ENCODE measurements at places on chromosomes 6 and 20.

- DNase-seq, result no peak
These were observed 26.7 kb upstream of the TRDN start for GRCh38 chr6:123663436-123663835.

DNA sequence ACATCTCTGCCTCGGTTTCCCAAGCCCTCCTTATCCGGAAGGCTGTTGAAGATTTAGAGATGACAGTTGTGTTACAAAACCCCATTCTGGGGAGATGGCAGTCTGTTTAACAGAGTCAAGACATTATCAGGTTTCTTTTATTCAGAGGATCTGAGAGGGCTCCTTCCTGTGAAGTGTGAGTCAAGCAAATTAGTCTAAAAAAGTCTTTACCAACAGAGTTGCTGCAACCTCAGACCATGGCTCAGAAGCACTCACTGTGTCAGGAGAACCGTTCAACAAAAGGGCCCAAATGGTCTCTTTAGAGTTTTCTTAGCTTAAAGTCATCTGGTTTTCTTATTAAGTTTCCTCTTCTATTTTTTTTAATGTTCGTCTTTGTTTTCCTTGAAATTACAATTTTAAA lies 717.8 kb downstream of the EPM2A start:
- DNase-seq, result no peak

DNA sequence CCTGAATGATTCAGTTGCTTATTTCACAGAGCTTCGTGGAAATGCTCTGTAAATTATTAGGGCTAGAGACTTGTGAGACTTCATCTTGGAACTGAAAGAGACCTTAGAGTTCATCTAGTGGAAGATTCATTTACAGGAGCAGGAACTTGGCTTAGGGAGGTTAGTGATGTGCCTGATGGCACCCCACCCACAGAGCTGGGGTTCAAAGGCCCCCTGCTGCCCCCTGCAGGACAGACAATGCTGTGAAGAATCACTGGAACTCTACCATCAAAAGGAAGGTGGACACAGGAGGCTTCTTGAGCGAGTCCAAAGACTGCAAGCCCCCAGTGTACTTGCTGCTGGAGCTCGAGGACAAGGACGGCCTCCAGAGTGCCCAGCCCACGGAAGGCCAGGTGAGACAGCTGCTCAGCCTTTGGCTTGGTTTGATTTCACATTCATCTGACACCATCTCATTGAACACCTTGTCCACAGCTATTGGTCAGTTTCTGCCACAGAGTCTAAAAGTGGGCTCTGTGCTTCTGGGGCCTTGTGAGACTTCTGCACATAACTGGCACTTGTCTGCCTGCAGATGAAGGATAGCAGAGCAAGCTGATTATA lies 25.1 kb downstream of the MYBL2 start:
- DNase-seq, result peak; percentile 51

DNA sequence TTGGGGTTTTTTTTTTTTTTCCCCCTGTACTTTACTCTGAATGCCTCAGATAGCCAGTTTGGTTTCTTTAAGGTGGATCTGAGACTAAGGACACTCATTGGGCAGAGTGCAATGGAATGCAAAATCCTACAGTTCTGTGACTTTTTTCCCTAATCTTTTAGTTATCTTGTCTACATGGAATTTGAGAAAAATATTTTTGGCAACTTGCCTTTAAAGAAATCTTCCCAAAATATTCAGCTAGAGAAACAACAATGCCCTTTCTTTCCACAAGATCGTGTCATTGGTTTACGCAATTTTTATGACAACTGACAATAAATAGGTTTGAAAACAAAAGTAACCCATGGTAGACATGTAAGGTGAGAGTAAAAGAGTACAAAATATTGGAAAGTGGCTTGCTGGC lies 171.7 kb upstream of the LAMP5 start:
- DNase-seq, result no peak

- no peak for DNase-seq
These were observed 153.4 kb downstream of the COL12A1 start for GRCh38 chr6:75052491-75052890.

- no peak for DNase-seq
These were observed 80.8 kb downstream of the SCAF8 start for GRCh38 chr6:154814063-154814462.

GRCh38 chr6:159118924-159119323 lies 50.3 kb upstream of the FNDC1 start:
- no peak for DNase-seq

GRCh38 chr6:25056130-25056529 lies 120.4 kb upstream of the RIPOR2 start:
- peak; percentile 36 for DNase-seq

DNA sequence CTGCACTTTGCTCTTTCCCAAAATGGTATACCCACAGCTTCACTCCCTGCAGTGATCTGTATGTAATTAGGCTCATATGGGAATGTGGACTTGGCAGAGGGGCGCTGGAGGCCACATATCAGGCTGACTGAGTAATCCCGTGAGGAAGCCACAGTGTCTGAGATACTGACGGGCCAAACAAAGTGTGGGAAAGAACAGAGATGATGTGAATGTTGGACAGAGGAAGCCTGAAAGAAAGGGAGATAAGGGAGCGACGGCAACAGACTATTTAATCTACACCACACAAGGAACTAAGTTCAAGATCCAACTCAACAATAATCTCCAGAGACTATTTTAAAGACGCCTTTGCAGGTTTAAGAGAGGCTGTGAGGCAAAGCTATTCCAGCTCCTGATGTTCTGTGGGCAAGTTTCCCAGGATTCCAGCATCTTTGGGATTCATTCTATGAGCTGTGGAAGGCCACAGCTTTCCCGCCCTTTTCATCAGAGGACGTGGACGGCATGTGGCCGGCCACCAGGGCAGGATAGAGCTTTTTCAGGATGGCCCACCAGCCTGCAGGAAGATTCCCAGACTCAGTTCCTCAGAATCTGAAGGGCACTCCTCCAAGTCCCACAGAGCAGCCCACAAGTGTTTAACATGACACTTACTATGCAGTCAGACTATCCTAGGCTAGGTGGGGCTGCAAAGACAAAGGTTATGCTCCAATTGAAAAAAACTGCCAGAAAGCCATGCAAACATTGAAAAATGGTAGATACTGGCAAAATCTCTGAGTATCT lies 237.5 kb downstream of the ATXN1 start:
- no peak for DNase-seq

DNA sequence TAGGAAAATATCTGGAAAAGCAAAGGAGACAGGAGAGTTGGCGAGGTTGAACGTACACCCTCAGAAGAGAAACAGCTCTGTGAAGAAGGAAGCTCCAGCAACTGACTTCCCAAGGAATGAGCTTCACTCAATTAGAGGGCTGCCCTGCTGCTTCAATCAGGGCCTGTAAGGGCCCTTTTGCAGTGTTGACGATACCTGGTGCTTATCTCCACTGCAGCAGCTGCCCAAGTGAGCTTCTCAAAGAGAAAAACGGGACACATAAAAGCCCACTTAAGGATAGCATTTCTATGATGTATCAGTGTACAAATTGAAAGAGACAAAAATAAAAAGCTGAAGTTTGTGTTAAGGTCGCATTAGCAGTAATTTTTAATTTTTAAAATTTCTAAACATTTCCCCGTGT lies 16.4 kb downstream of the SEC63 start:
- DNase-seq, result no peak

- no peak for DNase-seq
These were observed 349.1 kb upstream of the GJE1 start for GRCh38 chr6:141783585-141783984.

DNA sequence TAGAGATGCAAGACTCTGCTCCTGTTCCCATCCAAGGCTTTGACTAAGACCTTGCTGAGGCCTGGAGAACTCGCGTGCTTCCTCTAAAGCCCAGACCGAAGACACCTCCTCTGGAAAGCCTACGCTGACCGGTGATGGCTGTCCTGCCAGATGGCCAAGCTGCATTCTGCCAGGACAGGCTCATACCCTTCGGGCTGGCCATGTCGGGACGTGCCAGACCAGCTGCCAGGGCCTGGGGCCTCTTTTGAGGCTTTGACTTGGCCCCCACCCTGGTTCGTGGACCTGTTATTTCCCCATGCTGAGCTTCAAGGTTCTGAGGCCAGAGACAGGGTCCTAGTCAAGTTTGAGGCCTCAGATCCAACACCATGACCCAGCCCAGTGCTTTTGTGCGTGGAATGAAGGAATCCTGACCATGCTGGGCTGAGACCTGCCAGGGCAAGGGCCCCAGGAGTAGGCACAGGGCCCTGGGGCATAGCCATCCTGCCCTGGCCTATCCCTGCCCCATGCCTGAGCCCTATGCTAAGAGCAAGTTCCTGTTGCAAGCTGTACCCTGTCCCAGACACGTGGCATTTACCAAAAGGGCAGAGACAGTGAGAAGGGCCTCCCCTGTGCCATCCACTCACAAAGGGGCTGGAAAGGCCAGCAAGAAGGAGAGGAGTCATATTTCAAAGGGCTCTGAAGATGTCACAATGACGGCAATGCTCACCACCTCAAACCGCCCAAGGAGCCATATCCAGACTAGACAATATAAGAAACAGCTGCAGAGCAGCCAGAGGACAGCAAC lies 42.8 kb downstream of the MRPL14 start:
- DNase-seq, result no peak

- no peak for DNase-seq
These were observed 87.4 kb downstream of the TMEM200A start for GRCh38 chr6:130453230-130453629.

GRCh38 chr6:45052325-45052724 lies 275.8 kb upstream of the RUNX2 start:
- no peak for DNase-seq

GRCh38 chr6:164412566-164412965 lies 896.8 kb downstream of the C6orf118 start:
- DNase-seq, result no peak

GRCh38 chr20:37773291-37773826 lies 79.5 kb downstream of the CTNNBL1 start:
- DNase-seq, result no peak

DNA sequence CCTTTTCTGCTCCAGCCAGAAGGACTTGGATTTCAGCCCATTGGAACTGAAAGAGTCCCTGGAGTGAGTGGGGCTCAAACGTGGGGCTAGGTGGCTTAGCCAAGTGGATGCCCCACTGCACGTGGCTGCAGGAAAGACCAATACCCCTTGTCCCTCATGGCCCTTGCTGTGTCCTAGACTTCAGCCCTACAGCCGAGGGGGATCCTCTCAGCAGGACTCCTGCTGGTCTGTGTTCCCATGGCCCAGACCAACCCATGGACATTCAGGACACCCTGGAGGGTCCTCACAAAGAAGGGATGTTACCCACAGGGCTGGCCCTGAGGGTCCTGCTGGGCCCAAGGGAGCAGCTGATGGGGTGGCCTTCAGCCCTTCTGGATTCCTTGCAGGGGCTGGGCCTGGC lies 30.0 kb upstream of the PHACTR3 start:
- DNase-seq, result no peak

GRCh38 chr20:47956268-47956995 lies 171.2 kb upstream of the SULF2 start:
- DNase-seq, result no peak

DNA sequence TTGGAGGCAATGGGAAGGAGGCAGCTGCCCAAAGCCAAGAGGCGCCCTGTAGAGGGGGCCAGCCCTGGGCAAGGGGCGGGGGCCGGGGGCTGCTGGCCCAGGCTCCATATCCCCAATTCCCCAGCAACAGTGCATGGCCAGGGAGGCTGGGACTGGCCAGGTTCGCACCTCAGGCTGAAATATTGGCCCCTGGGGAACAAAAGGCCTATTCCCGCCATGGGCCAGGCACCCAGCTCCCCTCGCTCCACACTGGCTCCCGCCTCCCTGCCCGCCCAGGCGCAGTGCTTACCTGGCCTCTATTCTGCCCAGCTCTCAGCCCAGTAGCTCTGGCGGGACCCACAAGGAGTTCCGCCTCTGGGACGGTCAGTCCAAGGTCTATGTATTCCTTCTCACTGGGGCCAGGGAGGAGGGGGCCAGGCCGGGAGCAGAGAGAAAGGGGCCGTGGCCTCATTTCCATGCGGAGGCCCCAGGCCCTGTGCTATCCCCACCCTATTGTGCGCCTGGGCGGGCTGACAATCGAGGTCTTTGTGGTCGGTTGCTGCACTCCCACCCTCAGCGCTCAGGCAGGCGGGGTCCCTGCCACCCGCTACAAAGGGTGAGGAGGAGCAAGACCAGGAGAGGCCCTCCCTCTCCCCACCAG lies 42.3 kb downstream of the YTHDF1 start:
- DNase-seq, result no peak

GRCh38 chr6:132100388-132100990 lies 149.3 kb upstream of the CCN2 start:
- DNase-seq, result no peak

- DNase-seq, result no peak
These were observed 19.0 kb downstream of the REM1 start for GRCh38 chr20:31494131-31494530.

DNA sequence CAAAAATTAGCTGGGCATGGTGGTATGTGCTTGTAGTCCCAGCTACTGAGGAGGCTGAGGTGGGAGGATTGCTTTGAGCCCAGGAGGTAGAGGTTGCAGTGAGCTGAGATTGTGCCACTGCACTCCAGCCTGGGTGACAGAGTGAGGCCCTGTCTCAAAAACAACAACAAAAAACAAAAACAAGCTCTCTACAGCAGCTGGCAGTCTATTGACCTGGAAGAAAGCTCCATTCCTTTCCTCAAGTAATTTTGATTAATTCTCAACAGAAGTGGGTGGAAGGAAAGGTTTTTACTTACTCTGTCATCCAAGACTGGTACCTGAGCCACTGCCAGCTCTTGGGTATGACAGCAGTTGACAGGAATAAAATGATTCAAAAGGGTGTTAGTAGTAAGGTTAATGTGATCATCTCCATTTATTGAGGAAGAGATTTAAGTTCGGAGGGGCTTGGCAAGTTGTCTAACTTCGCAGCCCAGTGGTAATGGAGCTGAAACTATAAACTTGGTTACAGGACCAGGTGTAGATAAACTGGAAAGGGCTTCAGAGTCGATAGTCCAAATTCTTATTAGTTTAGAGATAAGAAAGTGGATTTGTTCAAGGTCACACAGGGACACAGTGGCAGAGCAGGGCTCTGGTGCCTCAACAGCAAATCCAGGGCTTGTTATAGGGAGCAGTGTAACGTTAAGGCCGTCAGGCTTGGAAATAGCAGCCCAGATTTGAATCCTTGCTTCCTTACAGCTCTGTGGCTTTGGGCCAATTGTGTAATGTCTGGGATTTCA lies 14.8 kb downstream of the SRSF3 start:
- DNase-seq, result no peak

DNA sequence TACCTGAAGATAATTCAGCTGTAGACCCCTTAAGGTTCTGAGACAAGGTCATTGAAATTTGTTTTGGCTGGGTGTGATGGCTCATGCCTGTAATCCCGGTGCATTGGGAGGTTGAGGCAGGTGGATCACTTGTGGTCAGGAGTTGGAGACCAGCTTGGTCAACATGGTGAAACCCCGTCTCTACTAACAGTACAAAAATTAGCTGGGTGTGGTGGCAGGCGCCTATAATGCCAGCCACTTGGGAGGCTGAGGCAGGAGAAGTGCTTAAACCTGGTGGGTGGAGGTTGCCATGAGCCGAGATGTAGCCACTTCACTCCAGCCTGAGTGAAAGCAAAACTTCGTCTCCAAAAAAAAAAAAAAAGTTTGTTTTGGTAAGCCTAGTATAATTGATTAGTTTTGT lies 11.0 kb downstream of the SRSF3 start:
- no peak for DNase-seq

- DNase-seq, result no peak
These were observed 14.8 kb downstream of the TRIM31 start for GRCh38 chr6:30097902-30098768.

- DNase-seq, result no peak
These were observed 151.8 kb upstream of the INSM1 start for GRCh38 chr20:20215976-20216727.

Measured in activated CD4-positive, alpha-beta T cell treated with anti-CD3 and anti-CD28 coated beads, Interleukin-2, amount 50 U/mL, for 4 hours (primary cell).